ENCODE measurements at places on chromosomes 1 and 21.

GRCh38 chr21:45818904-45819285 is 162.7 kb upstream of the COL6A1 start:
- DNase-seq: no peak

GRCh38 chr1:229461032-229461668 is 27.3 kb upstream of the ACTA1 start:
- DNase-seq: no peak

DNA sequence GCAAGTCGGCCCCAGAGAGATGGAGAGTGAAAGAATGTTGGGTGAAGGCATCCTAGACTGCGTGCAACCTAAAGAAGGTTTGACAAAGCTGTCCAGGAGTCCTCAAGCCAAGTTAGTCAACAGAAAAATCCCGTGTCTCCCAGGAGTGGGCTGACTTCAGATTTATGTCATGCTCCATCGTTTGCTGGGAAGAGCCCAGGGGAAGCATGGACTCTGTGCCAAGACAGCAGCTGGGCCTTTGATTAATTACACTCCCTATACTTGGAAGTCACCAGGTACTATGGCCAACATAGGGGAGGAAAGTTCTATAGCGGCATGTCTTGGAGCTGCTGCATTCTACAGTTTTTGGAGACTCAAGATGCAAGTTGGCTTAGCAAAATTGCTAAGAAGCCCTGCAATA is 247.4 kb downstream of the KAZN start:
- DNase-seq: no peak

DNA sequence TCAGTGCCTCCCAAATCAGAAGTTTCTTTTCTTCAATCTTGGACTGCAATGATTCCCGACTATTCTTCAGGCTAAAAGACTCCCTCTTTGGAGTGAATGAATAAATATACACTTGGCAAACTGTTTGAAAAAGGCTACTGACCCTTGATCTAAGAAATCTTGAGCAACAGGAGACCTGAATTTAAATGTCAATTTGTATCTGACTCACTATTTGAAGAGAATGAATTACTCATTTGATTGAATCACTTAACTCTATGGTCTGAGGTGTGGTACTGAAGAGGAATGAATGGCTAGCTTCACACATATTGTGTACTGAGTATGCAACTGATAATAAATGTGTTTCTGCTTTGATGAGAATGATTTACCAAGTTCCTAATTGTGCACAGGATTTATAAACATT is 4.6 kb upstream of the SMG7 start:
- DNase-seq: no peak

- DNase-seq: no peak
These were observed 84.2 kb downstream of the LBR start for GRCh38 chr1:225343618-225344017.

DNA sequence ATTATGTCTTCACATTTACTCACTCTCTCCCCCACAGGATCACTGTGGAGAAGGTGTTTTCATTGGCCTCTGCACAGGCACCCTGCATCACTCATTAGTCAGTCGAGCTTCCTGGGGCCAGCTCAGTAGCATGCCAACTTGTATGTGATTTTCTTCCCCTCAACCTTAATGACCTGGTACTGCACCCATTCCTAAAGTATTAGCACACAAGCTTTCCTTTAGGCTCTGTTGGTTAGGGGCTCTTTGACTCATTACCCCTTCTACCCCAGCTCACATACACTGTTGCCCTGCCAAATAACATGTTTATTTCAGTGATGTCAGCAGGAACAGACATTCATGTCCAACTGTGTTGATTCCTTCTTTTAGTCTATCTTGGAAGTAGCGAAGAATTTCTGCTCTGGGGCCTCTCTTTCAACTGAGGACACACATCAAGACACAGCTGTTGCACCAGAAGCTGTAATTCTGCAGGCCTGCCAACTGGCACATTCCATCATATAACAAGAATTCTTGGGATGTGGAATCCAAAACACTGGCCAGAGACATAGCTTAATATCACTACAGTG is 603.5 kb upstream of the ADAMTS5 start:
- DNase-seq: no peak

DNA sequence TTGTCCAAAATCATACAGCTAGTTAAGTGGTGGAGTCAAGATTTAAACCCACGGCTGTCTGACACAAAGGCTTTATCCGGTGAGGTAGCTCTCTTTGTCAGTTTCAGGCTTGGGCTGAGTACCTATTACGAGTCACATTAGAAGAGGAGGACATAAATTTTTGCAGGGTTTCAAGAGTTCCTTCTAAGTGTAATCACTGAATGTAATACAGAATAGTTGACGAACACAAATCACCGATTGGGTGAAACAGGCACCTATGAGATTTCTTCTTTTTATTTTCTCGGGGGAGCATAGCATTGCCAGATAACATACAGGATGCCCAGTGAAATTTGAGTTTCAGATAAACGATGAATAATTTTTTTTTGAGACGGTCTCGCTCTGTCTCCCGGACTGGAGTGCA is 847 bp downstream of the PSMD4 start:
- no peak for DNase-seq

GRCh38 chr1:218656301-218657037 is 311.3 kb downstream of the TGFB2 start:
- DNase-seq: no peak

DNA sequence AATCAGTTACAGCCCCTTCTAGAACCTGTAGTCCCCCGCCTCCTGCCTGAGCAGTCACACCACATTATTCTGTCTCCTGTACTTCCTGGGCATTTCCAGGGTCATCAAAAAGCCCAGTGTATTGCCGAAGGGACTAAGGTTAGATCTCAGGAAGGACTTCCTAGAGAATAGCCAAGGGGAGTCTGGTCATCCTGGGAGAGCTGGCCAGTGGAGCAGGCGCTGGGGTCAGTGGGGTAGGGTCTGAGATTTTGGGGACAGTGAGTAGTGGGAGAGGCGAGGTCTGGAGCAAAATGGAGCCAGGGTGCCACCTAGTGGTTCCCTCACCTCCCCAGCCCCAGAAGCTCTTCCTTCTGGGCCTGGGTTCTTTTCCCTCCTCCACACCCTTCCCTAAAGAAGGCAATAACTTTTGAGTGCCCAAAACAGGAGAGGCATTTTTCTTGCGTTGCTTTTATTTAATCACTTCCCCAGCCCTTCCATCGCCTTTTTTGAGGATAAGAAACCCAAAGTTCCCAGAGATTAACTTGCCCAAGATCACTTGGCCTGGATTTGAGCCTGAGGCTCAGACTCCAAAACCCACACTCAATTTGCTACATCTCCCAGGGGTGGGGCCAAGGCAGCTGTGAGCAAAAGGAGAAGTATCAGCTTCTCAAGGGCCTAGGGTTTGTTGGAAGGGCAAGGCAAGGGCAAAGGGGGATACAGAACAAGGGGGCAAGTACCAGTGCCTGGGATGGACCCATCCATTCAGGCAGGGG is 7.3 kb upstream of the PMVK start:
- DNase-seq: peak; percentile 55

DNA sequence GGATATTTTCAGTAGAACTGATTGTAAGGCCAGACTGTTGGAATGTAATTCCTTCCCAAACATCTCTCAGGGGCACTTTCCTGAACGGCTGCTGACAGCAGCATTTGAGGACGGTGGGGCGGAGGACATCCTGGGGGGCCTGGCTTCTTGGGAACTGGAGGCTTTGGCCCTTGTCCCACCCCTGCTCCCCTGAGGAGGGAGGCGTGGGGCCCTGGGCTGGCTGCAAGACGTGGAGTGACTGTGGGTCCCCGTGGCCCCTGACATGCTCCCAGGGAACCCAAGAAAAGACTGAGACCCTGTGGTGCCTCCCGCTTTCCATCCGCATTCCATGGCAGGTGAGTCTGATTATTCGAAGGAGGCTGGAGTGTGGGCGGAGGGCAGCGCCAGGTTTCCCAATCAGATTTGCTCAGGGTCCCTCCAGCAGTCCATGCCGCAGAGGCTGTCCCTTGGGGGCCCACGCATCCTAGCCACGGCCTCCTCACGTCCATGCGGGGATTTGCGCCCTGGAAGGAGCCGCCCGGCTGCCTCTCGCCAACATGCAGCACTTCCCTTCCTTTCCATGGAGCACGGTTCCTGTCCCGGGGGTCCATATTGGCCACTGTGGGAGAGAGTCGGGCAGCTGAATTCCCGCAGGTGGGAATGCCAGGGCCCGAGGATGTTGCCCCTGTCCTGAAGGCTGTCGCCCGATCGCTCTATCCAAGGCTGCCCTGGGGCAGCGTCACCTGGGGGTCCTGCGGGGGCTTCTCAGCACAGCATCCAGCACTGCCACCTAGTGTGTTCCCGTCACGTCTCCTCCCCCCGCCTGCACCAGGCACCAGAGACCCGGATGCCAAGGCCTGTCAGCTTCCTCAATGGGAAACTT is 69.0 kb downstream of the FAAP20 start:
- no peak for DNase-seq

DNA sequence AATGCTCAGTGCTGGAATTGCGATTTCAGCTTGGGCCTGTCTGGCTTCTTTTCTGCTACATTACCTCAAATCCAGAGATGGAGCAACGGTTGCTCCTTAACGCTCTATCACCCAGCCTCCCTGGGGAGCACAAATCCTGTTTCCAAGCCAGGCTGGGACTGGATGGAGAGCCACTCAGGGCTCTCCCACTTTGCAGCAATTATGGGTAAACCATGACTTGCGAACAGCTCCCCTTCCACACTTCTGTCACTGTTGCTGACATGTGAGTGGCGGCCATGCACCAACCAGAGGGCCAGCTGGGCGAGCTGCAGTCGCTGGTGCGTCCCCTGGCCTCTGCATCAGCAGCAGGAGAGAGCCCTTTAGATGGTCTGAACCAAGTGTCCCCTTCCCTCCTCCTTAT is 65.1 kb upstream of the RAB4A start:
- DNase-seq: no peak

DNA sequence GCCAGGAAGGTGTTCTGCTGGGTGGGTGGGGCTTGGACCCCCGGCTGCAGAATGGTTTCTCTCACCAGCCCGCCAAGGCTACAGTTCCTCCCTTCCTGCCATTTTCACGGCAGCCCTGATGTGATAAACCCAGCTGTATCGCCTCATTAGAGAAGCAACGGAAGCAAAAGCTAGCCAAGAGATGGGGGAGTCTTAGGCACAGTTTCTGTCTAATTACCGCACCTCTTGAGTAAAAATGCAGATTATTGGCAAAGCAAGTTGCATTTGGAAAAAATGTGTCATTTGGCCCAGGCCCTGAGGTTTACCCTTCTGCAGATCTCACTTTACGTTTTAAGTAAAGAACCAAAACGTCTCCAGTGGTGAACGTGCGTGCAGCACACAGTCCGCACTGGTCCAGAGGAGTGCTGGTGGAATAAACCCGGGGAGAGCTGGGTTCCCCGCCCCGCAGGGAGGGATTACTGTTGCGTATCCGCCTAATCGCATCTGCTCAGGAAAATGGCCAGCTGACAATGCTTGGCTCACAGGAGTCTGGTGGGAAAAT is 109.9 kb downstream of the GALNT2 start:
- no peak for DNase-seq
